Epithelial cell of alveolus of lung (primary cell): ENCODE measurements at places on chromosomes 16 and 17. TPM values are rescaled to one million over a fixed set of nuclear protein-coding genes. Genes with fewer than 3 reads are reported as not detected.

Gene CNTNAP1
- 18.4 and 37.0 TPM in 2 replicates for total RNA-seq

Gene CES1
- 4.7 and 7.8 TPM in 2 replicates for total RNA-seq

Gene C17orf78
- not detected in 2 replicates for total RNA-seq

Gene GEMIN4
- total RNA-seq: 19.6 and 25.3 TPM in 2 replicates

Gene TBC1D28
- not detected in 2 replicates for total RNA-seq

Gene COQ9
- 27.2 and 44.6 TPM in 2 replicates for total RNA-seq

Gene FSCN2
- 0.39 and 1.1 TPM in 2 replicates for total RNA-seq

Gene HBZ
- not detected in 2 replicates for total RNA-seq

Gene REXO5
- total RNA-seq: 2.6 and 2.7 TPM in 2 replicates

Gene CASKIN2
- 6.7 and 8.1 TPM in 2 replicates for total RNA-seq

Gene TEDC2
- total RNA-seq: 8.6 and 11.0 TPM in 2 replicates

Gene MYH11
- total RNA-seq: 0.16 TPM in 1 of 2 replicates, not detected in the other
